ENCODE measurements at places on chromosomes 2 and 18.
A peak's percentile ranks its signal among the peaks of the same experiment; 100 is the strongest.

DNA sequence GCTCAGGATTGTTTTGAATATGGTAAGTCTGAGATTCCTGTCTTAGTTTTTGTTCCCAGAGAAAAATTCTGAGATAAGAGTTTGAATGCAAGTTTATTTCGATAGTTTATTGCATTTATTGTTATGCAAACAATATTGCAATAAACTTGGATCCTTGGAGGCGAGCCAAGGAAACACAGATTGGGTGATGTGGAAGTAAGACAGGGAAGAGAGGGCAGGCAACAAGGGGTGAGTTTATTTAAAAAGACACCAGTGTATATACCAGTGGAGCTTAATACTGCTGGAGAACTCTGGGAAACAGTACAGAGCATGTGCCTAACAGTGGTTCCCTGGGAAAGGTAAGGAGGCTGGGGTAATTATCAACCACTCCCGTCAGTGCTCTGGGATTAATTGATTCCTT lies 87.5 kb upstream of the NEDD4L start:
- no peak for DNase-seq

DNA sequence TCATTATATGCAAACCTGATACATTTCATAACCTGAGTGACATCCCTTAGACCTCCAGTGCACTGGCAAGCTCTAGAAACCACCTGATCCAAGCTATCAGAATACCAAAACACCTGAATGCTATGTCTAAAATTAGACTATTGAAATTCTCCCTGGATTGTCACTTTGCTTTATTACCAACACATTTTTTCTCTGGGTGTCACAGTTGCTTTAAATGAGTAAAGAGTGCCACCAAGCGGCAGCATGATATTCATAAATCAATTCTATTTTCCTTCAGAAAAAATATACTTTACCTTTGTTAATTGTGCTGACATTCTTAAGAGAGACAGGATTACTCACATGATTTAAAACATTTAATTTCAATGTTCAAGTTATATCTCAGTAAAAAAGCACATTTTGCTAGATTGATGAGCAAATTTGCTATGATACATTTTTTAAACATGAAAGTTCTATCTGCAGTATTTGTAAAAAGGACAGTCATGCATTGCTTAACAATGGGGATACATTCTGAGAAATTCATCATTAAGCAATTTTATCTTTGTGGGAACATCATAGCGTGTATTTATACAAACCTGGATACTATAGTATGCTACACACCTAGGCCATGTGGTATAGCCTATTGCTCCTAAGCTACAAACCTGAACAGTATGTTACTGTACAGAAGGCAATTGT lies 338.4 kb upstream of the SLC39A10 start:
- no peak for DNase-seq

DNA sequence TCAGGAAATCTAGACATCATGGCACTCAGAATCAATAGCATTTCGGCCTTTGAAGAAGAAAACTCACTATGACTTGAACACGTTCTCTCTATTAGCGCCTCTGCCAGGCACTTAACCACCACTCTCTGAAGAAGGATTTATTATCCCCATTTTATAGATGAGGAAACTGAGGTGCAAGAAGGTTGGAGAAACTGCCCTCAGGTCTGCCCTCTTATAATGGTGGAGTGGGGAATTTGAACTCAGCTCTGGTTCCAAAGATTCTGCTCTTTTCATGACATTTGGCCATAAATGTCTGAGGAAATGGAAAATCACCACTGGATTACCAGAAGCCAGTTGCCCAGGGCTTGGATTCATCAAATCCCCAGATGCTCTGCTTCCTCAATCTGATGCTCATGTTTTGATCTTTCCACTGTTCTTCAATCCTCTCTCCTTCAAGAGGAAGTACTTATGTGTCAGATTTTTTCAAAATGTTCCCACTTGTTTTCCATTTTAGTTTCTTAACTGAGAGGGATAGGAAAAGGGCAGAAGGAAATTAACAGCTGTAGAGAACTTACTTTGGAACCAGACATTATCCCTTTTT lies 68.1 kb downstream of the ANTXR1 start:
- no peak for DNase-seq

GRCh38 chr2:208006337-208006736 lies 19.0 kb downstream of the PLEKHM3 start:
- DNase-seq: no peak

DNA sequence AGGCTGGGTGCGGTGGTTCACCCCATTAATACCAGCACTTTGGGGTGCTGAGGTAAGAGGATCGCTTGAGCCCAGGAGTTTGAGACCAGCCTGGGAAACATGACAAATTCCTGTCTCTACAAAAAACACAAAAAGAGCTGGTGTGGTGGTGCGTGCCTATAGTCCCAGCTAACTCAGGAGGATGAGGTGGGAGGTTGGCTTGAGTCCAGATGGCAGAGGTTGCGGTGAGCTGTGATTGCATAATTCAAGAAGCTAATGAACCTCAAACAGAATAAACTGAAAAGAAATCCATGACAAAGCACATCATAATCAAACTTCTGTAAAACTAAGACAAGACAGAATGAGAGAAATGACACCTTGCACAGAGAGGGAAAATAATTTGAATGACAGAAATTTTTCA lies 54.8 kb downstream of the SEMA4F start:
- DNase-seq: no peak

DNA sequence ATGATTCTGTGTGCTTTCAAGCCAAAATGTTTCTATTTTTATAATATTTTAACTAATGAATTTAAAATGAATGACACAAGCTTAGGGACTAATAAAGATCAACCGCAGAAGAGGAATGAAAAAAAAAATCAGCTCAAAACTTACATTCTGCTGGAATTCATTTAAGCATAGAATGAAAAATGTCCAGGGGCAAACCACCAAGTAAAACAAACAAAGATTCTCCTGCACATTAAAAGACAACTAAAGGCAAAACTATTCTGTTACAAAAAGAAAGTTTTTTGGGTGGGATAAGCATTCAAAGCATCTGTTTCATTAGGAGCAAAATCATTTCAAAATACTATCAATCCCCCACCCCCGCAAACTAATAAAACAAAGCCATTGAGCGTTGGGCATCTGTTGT lies 99.3 kb upstream of the SOX11 start:
- DNase-seq: no peak

GRCh38 chr2:56626927-56627326 lies 443.1 kb downstream of the CCDC85A start:
- DNase-seq: no peak

DNA sequence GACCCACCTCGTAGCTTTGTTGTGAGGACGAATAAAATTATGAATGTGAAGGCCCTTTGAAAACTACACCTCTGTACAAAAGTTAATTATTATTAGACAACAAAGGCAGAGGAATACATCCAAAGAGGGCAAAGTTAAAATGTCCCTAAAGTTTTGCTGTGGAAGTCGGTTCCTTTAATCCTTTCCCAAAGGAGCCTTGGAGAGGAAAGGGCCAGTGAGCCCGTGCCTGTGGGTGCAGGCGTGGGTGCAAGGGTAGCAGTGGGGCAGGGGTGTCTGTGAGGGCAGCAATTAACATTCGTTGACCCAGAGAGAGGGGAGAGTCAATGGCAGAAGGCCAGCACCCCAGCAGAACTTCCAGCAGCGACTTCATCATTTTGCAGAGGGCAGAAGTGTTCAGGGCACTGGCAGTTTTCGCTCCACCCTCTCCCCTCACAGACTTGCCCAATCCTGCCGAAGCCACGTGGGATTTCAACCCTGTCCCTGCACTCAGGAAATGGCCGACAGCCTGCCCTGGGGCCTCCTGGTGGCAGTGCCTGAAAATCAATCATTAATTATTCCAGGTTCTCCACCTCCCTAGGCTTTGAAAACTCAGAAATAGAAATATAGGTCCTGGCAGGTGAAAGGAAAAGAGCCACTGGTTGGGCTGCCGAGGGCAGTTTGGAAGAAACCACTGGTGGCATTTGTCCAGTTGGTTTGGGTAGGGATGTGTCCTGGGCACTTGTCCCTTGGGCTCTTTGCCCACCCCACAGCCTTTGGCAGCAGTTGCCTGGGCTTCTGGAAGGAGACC lies 4.2 kb upstream of the PAX8 start:
- DNase-seq: peak; percentile 10

GRCh38 chr2:19538411-19538963 lies 180.1 kb upstream of the OSR1 start:
- no peak for DNase-seq

DNA sequence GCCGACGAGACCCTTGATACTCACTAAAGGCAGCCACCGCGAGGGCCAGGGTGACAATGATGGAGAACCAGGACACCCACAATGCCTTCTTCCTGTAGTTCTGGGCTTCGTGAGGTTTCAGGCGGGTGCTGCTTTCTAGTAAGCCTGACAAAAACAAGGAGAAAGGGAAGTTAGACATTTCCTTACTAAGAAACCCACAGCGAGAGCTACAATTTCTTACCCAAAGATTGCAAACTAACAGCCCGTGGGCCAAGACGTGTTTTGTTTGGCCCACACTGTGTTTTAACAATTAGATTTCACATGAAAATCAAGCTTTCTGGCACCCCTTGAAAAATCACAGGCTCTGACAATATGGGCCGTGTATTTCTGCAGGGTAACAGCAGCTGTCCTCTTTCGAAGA lies 5.6 kb downstream of the TMEM163 start:
- DNase-seq: no peak

DNA sequence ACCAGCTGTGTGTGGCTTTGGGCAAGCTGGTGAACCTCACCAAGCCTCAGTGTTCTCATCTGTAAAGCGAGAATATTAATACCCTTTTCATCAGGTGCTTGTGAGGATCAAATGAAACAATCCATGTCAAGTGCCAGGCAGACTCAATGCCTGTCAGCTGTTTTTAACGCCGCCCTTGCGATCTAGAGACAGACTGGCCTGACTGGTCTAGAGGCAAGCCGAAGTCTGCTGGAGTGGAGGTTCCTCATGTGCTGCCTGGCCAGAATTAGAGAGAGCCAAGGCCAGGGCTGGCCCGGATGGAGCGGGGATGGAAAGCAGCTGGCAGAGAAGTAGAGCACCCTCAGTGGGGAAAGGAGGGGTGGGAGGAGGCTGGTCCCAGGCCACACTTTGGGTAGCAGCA lies 74.5 kb upstream of the B3GNT7 start:
- DNase-seq: no peak

DNA sequence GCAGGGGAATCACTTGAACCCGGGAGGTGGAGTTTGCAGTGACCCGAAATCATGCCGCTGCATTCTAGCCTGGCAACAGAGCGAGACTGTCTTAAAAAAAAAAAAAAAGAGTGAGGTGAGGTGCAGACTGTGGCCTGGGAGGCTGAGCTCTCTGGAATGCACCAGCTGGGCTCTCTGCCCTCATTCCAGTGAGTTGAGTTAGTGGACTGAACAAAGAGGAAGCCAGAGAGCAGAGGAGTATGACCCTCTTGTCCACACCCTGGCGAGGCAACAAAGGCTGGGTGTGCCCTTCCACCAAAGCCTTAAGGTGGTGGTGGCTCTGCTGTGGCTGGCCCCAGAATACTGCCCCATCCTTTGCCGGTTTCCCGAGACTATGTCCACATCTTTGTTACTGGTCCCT lies 71.3 kb upstream of the ACKR3 start:
- DNase-seq: no peak

GRCh38 chr2:109238580-109238979 lies 109.6 kb downstream of the SH3RF3 start:
- peak; percentile 41 for DNase-seq

DNA sequence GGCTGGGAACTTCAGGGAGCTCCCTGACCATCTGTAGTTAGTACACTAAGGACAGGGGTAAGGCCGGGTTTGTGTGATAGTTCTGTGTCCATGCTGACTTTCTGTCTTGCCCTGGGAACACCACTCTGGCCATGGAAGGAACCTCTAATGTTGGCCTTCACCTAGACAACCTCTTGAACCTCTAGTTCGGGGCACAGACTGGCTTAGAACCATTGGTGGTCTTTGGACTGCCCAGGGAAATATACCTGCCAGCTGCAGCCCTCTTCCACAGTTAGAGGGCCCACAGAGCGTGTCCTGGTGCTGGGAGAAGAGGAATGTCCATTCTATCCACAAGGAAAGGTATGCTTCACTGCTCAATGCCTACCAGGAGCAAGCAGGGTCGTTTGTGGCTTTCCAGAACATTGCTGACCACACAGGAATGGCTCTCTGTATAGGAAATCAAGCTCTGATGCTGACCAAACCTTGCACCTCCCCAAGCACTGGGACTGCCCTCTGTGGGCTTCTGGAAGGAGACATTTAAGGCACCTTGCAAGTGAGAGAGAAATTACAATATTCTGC lies 318.8 kb upstream of the EPAS1 start:
- DNase-seq: no peak

DNA sequence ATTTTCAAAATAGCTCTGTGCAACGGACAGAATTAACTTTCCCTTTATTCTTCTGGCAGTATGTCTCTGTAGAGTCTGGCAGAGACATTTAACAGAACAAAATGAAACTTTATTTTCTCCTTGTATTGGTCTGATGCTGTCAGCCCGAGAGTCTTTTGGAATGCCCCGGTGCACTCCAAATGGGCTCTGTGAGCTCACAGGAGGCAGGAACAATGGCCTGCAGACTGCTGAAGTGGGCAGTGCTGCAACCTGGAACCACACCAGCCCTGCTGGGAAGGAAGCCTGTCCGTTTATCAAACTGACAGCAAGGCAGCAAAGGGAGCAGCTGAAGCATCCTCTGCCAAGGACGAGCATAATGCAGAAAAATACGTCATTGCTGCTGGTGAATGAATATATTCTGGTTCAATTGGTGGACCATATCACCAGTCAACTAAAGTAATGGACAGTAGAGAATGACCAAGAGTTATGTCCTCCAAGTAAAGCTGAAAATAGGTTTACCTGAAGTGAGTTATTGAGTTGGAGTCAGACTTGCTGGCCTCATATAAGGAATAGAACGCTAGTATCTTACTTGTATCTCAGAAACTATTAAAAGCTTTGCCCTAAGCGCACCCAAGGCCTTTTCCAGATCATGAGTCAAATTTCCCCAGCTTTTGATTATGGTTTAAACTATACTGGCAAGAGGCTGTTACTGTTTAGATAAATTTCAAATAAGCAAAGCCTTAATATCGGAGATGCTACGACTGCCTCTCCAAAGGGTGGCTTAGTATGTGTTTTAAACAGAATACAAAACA lies 207.6 kb upstream of the TANK start:
- DNase-seq: no peak

GRCh38 chr2:219509780-219510511 lies 4.3 kb upstream of the ASIC4 start:
- DNase-seq: peak; percentile 26

DNA sequence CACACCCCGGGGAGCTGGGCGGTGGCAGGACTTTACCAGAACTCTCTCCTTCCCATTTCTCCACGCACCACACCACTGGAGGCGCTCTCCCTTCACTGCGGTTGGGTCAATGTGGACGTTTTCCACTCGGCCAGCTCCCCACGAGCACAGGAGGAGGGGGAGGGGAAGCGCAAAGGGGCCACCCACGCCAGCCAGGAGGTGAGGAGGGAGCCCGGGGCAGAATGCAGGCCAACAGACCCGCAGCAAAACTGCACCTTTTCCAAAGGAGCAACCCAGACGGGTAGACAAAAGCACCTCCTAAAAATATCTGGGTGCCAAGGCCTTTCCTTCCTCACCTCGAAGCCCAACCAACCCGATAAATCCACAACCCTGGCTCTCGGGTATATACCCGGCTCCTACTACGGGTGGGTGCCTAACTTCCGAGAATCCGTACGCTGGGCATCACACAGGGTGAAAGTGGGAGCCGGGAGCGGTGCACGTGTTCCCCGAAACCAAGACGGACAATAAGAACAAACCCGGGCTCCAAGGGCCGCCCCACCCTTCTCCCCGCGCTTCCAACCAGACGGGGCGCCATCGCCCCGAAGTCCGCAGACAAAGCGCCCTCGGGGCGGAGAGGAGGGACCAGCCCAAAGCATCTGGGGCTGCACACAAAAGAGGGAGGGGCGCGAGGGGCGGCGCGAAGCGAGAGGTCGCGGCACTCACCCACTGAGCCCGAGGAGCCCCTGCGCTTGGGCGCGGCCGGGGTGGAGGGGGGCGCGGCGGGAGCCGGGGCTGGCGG lies 1.0 kb downstream of the RTN4 start:
- peak; percentile 78 for DNase-seq

- DNase-seq: no peak
Observed at GRCh38 chr2:126852361-126852760, 46.3 kb upstream of the TEX51 start.
